DND-41 (cell line): ENCODE measurements at places on chromosomes 5 and 9.

DNA sequence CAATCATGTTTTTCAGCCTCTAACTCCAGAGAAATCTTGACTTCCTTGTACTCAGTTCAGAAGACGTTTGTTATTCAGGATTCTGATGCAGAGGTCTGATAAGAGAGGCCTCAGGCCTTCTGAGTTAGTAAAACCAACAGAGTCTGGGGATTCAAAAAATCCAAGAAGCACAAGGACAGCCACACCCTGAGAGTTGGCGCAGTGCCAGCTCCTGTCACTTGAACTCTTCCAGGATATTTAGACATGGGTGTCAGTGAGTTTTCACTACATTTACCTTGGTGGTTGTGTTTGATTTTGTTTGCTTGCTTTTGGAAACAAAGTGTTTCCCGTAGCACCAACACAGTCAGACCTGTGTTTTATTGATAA is 41.6 kb upstream of the PDE8B start:
- H3K27ac ChIP-seq: no peak overlapping the region
- no peaks in the 10 kb centered on the region for H3K4me1 ChIP-seq
- peaks cover 3% of the 10 kb centered on the region for H3K27me3 ChIP-seq
- no peak for DNase-seq
- no peak overlapping the region for H3K4me3 ChIP-seq
- no peaks in the 10 kb centered on the region for H3K36me3 ChIP-seq

DNA sequence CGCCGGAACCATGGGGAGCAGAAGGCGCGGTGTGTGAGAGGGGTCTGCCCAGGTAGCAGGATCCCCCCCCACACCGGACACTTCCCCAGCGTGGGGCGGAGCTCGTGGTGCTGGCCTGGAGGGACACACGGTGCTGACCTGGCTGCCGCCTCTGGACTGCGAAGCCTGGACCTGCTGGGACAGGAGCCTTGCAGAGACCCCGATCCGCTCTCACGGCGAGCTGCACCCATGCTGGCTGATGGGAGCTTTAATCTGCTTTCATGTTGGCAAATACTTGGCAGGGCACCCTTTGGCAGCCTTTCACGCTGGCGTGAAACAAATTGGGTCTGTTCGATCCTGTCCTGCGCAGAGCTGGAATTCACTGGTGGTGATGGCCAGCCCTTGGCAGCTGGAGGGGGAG is 7.4 kb downstream of the NKD2 start:
- peaks cover 72% of the 10 kb centered on the region for H3K36me3 ChIP-seq
- no peak for DNase-seq
- H3K27ac ChIP-seq: no peak overlapping the region

GRCh38 chr5:168946363-168946762 is 354.6 kb downstream of the SLIT3 start:
- H3K4me3 ChIP-seq: no peak overlapping the region
- H3K36me3 ChIP-seq: no peaks in the 10 kb centered on the region
- H3K27me3 ChIP-seq: no peaks in the 10 kb centered on the region
- H3K4me1 ChIP-seq: no peaks in the 10 kb centered on the region
- H3K27ac ChIP-seq: no peak overlapping the region

GRCh38 chr9:93155716-93156474 is 21.8 kb upstream of the NINJ1 start:
- H3K4me3 ChIP-seq: no peak overlapping the region
- no peaks in the 10 kb centered on the region for H3K4me1 ChIP-seq
- no peaks in the 10 kb centered on the region for H3K36me3 ChIP-seq
- H3K27me3 ChIP-seq: no peaks in the 10 kb centered on the region
- DNase-seq: no peak

DNA sequence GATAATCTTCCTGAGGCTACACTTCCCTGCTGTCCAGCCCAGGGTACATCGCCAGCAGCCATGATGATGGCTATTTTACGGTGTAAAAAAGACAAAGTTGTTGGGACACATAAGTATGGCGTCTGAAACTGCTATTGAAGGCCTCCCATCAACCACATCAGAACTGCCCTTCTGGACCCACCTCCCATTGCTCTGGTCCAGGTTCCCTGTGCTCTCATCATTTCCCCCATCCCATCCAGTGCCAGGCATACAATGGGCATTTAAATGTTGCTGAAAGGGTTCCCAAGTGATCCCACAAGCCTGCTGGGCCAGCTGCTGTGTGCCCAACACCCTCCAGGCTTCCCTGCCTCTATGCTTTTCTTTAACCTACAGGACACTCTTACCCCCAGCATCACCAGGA is 10.6 kb downstream of the IL9 start:
- H3K36me3 ChIP-seq: no peaks in the 10 kb centered on the region
- no peak overlapping the region for H3K27ac ChIP-seq
- DNase-seq: no peak
- peaks cover 4% of the 10 kb centered on the region for H3K4me1 ChIP-seq

- DNase-seq: no peak
- H3K36me3 ChIP-seq: no peaks in the 10 kb centered on the region
- no peaks in the 10 kb centered on the region for H3K27me3 ChIP-seq
- peaks cover 6% of the 10 kb centered on the region; the same call in 1 of the 2 replicates for H3K4me1 ChIP-seq
These were observed 14.3 kb downstream of the ARHGAP26 start for GRCh38 chr5:142784401-142784955.

DNA sequence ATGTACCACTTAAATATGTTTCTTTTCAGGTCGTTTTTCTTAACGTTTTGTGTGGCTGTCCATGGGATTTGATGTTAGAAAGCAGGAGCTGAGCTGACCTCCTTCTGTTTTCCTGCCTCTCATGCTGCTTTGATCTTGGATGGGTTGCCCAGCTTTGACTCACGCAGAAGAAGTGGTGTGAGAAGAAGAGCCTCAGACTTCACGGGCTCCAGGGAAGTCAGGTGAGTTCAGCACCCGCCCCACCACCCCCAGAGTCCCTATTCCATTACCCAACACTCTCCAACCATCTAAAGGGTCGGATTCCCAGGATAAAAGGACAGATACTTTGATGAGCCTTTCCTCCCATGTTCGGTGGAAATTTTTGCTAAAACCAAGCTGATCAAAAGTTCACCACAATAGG is 373.4 kb downstream of the IRX2 start:
- peaks cover 6% of the 10 kb centered on the region for H3K27me3 ChIP-seq
- no peak for DNase-seq
- no peaks in the 10 kb centered on the region for H3K4me1 ChIP-seq
- no peak overlapping the region for H3K4me3 ChIP-seq

DNA sequence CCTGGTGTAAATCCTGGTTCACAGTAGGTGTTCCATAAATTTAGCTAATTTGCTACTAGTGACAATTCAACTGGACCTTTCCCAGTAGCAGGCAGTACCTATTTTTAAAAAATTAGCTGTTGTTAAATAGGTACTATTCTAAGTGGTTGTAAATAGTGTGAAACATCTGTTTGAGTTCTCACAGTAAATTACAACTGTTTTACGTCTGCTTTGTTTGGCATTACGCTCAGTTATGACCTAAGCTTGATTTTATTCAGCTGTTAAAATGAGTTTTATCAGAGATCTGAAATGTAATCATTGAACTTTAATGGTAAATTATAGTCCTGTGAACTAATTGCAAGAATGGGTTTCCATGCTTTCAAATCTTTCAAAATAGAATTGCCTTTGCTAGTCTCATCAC is 93.9 kb downstream of the GPBP1 start:
- no peak for DNase-seq
- H3K4me3 ChIP-seq: no peak overlapping the region
- peaks cover 15% of the 10 kb centered on the region; the same call in 1 of the 2 replicates for H3K36me3 ChIP-seq
- no peaks in the 10 kb centered on the region for H3K4me1 ChIP-seq

GRCh38 chr5:54390539-54391031 is 64.9 kb upstream of the HSPB3 start:
- H3K4me1 ChIP-seq: no peaks in the 10 kb centered on the region
- DNase-seq: no peak
- H3K4me3 ChIP-seq: no peak overlapping the region
- H3K27me3 ChIP-seq: no peaks in the 10 kb centered on the region

- H3K36me3 ChIP-seq: no peaks in the 10 kb centered on the region
- H3K4me3 ChIP-seq: no peak overlapping the region
- no peaks in the 10 kb centered on the region for H3K4me1 ChIP-seq
- H3K27ac ChIP-seq: no peak overlapping the region
- DNase-seq: no peak
These were observed 336.6 kb downstream of the CWC27 start for GRCh38 chr5:65105301-65105700.

GRCh38 chr5:174636094-174636493 is 88.3 kb upstream of the MSX2 start:
- DNase-seq: no peak
- no peak overlapping the region for H3K4me3 ChIP-seq
- H3K27ac ChIP-seq: no peak overlapping the region
- H3K36me3 ChIP-seq: no peaks in the 10 kb centered on the region
- H3K27me3 ChIP-seq: no peaks in the 10 kb centered on the region

DNA sequence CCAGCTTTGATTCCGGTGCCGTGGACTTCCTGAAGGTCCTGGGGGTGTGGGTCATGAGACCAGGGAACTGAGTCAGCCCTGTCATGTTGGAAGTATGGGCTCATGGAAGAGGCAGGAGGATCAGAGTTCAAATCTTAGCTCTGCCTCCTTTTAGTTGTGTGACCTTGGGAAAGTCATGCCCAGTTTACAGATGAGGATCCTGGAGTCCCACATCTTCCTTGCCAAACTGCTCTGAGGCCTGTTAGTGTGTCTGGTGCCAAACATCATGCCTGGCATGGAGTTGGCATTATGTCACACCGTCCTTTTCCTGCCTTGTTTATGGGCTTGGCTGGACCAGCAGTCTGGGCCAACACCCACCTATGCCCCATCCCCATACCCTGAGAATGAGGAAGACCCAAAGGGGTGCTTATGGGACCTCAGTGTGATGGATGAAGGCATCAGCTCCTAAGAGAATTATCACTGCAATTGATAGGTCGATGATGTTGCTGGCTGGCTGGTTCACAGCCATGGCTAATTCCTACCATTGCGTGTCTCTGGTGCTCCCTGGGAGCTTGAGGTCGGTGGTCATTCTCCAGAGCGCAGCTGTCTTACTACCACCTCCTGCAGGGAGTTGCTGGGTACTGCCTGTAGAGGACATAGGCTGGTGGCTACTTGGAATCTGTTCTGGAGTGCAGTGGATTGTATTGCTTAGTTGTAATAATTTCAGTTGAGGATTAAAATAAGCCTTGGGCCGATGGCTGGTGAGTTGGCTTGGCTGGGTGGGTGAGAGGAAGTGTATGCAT is 140.5 kb upstream of the PITX1 start:
- DNase-seq: no peak
- no peak overlapping the region for H3K27ac ChIP-seq
- H3K36me3 ChIP-seq: no peaks in the 10 kb centered on the region
- no peaks in the 10 kb centered on the region for H3K4me1 ChIP-seq

DNA sequence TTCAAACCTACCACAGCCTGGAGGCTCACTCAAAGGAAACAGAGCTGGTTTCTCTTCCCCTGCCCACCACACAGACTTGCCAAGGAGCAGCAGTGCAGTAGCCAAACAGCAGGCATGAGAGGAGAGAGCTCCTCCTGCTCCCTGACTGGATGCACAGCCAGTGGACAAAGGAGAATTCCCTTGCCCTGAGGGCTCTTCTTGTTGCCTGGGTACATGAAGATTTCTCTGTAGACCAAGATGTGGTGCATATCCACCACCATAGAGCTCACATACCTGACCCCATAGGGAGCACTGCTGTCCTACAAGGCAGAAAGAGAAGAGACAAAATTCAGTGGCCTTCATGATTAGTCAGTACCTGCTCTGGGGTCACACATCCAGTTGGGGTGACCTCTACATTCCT is 56.3 kb upstream of the SPATA31E1 start:
- H3K36me3 ChIP-seq: no peaks in the 10 kb centered on the region
- no peak for DNase-seq
- H3K4me1 ChIP-seq: no peaks in the 10 kb centered on the region
- H3K27ac ChIP-seq: no peak overlapping the region

DNA sequence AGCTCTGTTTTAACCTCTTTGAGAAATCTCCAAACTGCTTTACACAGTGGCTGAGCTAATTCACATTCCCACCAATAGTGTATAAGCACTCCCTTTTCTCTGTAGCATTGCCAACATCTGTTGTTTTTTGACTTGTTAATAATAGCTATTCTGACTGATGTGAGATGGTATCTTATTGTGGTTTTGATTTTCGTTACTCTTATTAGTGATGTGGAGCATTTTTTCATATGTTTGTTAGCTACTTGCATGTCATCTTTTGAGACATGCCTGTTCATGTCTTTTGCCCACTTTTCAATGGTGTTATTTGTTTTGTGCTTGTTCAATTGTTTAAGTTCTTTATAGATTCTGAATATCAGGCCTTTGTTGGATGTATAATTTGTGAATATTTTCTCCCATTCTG is 225.2 kb upstream of the TRPC7 start:
- H3K4me3 ChIP-seq: no peak overlapping the region
- no peak overlapping the region for H3K27ac ChIP-seq
- H3K36me3 ChIP-seq: no peaks in the 10 kb centered on the region
- no peak for DNase-seq
- no peaks in the 10 kb centered on the region for H3K4me1 ChIP-seq
- H3K27me3 ChIP-seq: no peaks in the 10 kb centered on the region

- H3K4me1 ChIP-seq: no peaks in the 10 kb centered on the region
- DNase-seq: no peak
These were observed 67.0 kb downstream of the SGCD start for GRCh38 chr5:156393980-156394379.

DNA sequence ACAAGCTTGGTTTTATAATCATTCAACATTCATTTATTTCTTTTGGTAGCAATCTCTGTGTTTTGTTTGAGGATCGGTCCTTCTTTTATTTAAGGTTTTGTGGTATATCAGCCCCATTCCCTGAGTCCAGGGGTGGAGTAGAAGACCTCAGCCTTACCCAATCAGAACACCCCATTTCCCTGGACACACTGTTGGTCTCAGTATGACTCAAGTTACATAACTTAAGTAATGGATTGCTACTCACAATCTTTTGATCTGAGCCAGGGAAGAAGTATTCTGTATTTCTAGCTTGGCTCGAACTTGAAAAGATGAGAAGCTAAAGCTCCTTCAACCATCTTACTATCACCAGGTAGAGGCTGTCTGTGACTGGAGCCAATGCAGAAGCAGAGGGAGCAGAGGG is 175.2 kb upstream of the HAPLN1 start:
- no peaks in the 10 kb centered on the region for H3K27me3 ChIP-seq
- no peak for DNase-seq
- H3K36me3 ChIP-seq: no peaks in the 10 kb centered on the region
- no peak overlapping the region for H3K4me3 ChIP-seq

GRCh38 chr9:37961351-37961750 is 57.4 kb upstream of the SLC25A51 start:
- H3K4me1 ChIP-seq: no peaks in the 10 kb centered on the region
- no peak for DNase-seq
- no peaks in the 10 kb centered on the region for H3K36me3 ChIP-seq
- H3K27me3 ChIP-seq: no peaks in the 10 kb centered on the region
- no peak overlapping the region for H3K4me3 ChIP-seq
- H3K27ac ChIP-seq: no peak overlapping the region

DNA sequence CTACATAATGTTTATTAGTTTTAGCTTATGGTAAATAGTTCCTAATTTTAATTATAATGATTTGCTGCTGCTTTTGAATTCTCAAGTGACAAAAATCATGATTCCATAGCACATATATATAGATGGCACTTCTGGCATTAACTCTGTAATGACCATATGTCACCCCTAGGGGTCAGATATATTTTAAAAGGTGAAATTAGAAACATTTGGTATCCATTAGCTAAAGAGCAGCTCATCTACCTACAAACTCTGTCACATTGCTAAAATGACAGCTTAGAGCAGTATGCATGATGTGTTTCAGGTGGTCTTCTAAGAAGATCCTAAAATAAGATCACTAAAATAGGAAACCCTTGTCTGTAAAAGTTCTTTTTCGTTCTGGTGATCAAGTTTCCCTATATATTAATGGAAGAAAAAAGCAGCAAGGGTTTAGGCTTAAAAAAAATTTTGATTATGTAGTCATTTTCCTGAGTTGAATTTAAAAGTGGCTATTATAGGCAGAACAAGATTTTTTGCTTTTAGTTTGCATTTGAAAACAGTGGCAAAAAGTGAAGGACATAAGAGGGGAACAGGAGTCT is 157.7 kb upstream of the POU5F2 start:
- H3K4me3 ChIP-seq: no peak overlapping the region
- no peak overlapping the region for H3K27ac ChIP-seq
- H3K36me3 ChIP-seq: no peaks in the 10 kb centered on the region
